Stimulated activated CD8-positive, alpha-beta memory T cell treated with anti-CD3 and anti-CD28 coated beads, Interleukin-12 subunit alpha, Interleukin-12 subunit beta, amount 100 ng/mL, for 4 hours (primary cell): ENCODE measurements at places on chromosomes 1 and 21.

- DNase-seq = no peak
These were observed 1.8 kb downstream of the MX2 start for GRCh38 chr21:41363370-41364270.

DNA sequence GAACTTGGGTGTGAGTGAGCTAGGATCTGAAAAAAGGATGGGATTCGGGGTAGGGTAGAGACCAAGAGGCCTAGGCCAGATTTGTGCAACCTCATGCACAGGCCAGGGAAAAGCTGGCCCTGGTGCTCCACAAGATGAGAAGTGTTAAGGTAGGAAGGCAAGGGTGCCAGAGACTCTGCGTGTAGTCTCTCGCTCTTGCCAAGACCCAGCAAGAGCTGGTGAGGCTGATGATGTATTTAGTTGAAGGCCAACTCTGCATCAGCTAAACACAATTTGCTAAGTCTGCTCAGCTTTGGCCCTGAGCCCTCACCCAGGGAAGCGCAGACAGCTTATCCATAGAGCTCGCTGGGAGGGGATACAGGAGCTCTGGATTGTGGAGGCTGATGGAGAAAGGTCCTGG is 26.6 kb upstream of the SOX13 start:
- DNase-seq = no peak

GRCh38 chr1:197773856-197774255 is 1.4 kb downstream of the DENND1B start:
- no peak for DNase-seq

DNA sequence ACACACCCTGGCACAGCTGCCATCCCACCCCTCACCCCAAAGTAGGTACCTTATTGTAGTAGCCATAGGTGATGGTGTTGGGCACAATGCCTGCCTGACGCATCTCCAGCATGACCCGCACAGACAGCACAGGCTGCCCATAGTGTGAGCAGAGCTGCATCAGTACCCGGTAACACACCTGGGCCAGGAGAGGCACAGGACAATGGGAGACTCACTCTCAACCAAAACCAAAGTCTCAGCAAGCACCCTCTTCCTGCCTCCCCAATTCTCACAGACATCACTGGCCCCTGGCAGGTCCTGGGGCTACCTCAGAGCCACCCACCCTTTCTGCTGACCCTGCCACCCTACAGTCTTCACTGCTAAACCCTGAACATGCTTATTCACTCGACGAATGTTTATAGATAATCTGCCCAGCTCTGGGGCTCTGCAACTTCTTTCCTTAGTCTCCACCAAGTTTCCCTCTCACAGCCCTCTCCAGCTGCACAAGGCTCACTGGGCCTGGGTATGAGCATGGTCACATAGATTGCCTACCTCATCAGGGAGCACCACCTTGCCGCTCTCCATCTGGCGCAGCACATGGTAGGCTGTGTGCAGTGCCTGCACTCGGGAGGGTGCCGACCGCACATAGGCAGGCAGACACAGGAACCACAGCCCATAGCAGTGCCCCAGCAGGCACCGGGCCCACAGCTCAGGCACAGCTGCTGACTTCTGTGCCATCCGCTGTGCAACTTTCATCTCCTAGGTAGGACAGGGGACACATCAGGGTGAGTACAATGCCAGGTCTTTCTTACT is 10.3 kb downstream of the DENND4B start:
- DNase-seq = no peak

GRCh38 chr1:55867304-55867843 is 652.2 kb upstream of the USP24 start:
- DNase-seq = no peak

DNA sequence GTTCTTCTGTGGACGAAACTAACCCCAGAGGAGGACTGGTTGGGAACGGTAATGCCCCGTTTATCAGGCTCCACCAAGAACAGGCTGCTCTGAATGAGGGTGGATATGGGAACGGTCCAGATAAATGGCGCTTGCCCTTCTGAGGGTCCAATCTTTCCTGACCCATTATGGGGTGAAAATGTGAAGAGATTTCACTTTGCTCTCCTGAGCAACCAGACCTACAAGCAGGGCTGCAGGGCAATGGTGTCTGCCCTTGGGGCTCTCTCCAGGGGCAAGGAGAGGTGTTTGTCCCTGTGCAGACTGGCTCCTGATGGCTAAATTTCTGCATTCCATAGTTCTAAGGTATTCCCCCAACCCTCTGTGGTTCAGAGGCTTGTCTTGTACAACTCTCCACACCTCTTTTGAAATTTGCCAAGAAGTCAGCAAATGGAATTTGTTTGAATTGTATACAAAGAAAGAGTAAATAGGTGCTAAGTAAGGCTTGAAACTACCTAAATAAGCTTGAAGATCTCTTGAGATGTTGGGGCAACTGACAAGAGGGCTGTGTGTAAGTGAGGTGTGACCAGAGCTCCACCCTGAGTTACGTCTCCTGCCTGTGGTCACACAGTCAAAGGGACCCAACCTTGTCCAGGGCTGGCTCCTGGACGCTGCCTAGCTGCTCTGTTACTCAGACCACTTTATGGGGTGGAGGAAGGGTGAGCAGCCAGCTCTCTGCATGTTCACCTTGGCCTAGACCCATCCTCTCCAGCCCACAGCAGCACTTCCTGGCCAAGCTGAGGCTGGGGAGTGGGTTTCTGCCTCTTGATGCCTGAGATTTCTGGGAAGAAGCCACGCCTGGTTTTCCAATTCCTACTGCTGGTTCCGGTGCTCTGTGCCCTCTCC is 24.8 kb downstream of the SLC2A1 start:
- DNase-seq = no peak

DNA sequence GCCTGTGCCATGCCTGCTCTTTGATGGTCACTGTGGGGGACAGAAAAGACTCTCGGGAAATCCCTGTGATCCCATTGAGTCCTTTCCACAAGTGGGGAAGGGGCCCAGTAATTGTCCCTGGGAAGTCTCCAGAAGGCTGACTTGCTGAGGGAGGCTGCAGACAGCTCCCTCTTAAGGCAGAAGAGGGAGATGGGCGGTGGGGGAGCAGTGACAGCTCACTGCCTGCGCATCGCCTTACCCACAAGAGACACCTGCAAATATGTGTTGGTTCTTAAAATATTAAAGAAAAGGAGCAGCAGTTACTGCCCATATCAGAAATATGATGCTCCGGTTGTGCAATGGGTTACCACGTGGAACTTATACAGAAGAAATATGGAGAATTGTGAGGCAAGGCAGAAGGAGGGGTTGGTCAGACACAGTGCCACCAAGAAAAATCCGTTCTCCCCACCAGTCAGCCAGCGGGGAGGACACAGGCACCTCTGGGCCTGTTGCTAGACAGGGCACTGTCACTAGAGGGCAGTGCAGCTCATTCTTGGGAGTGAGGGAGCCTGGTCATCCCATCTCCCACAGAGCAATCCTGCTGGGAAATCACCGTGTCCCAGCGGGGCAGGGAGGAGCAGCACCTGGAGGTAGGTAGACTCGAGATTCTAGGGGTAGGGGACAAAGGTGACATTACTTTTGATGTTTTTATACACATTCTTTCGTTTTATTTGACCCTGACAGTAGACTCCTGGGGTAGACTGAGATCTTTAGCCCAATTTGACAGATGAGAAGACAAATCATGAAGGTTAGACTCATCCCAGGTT is 6.9 kb upstream of the CAMK1G start:
- DNase-seq = peak; percentile 24

DNA sequence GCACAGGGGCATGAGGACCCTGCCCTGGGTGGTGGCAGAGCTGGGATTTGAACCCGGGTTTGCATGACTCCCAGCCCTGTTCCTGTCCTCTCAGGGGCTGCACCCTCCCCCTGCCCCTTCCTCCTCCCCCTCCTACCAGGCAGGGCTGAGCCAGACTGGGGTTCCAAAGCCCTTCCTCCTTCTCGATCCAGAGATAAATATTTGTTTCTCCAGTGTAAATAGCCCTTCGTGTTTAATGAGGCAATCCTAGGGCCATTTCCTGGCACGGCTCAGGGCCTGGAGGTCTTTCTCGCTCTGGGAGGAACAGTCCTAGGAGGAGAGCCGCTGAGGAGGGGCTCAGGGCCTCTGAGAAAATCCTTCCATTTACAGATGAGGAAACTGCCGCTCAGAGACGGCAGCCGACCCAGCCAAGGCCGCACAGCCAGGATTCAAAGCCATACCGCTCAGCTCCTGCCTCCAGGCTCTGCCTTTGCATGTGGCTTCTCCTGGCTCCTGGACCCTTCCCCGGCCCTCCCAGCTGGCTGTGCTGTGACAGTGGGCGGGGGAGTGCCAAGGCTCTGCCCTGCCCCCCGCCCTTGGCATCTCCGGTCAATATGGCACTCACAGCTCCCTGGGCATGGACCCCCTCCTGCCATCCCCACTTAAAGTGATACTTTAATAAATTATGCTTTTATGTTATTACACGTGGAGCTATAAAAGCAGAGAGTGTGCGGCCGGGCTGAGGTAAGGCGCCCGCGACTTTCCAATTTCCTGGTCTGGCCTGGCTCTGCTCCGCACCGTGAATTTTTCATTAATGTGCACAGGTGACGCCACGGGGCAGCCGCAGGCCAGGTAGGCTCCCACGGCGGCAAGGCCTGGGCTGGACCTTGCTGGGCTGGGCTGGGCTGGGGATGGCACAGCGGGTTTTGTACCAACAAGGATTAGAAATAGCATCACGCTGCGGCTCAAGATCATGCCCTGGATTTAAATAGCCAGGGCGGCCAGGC is 114.7 kb upstream of the WNT4 start:
- DNase-seq = no peak

- no peak for DNase-seq
These were observed 5.3 kb upstream of the MIB2 start for GRCh38 chr1:1609822-1610485.

- DNase-seq = no peak
These were observed 48.1 kb downstream of the DMRTB1 start for GRCh38 chr1:53507116-53507820.

DNA sequence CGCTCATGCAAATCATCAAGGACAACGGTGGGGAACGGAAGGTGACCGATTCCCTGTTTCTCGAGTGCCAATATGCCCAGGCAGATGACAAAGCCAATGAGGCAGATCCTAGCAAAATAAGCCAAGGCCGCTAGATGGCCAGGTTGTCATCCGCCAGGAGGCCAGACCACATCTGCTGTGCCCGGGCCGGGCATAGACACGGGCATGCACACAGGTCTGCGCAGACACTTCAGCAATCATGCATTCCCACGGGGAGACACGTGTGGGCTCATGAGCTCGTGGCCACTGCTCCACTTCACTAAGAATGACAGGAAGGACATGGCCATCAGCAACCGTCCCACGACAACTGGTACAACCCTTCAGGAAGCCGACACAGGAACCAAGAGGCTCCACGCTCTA is 23.4 kb downstream of the WDR4 start:
- no peak for DNase-seq

GRCh38 chr1:211267204-211267857 is 8.2 kb downstream of the RCOR3 start:
- no peak for DNase-seq
